Activated gamma-delta T cell (primary cell): ENCODE measurements at places on chromosomes 1 and 21.

DNA sequence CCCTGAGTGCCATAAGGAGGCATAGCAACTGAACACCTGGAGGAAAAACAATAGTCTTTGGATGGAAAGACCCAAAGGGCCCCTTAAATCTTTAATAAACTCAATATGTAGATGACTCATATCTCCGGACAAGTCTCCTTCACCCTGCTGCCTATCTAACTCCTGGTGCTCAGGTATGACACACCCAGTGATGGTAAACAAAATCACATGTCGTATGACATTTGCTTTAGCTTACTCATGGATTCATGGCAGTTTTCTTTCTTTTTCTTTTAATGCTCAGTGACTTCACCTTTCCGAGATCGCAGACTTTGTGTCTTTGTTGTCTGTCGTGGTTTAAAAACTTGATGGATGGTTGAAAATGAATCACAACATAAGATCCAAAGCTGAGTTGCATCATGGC lies 208.5 kb upstream of the PROX1 start:
- DNase-seq, result no peak

DNA sequence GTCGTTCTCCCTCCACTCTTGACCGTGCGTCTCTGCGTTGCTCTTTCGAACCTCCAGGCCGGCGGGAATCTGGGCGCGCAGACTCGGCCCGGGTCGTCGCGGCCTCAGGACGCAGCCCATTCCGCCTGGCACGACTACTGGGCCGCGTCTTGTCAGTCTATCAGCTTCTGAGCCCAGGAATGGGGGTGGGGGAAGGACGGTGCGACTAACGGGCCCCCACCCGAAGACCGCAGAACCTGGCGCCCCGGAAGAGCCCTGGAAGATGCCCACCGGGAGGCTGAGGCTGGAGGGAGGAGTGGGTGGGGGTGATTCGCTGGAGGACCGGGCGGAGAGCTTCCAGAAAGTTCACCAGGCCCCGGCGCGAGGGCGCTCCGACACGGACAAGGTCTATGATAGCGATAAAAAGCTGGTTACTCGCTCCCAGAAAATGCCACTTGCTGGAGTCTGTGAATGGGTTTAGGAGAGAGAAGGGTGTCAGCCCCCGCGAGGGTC lies 1.7 kb upstream of the DMRTA2 start:
- no peak for DNase-seq

DNA sequence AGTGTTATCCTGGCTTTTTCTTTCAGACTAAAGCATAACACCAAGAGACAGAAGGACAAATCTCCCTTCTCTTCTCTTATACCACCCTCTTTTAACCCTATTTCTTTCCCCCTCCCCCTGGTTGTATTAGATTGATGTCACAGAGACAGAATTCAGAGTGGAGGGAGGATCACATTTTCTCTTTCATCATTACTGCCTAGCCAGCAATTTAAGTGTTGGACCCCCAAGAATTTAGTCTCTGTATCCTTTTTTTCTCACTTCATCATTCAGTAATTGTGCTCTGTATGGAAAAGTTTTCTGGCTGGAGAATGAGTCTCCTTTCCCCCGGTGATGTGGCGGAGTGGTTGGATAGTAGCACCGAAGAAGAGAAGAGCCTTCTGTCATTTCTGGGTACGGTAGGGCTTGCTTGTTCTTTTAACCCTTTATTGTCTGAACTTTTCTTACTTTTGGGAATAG lies 124.8 kb downstream of the CLEC20A start:
- DNase-seq, result no peak

- no peak for DNase-seq
These were observed 7.2 kb upstream of the OPTC start for GRCh38 chr1:203486618-203487370.

- no peak for DNase-seq
These were observed 54.7 kb upstream of the GREM2 start for GRCh38 chr1:240666568-240667198.

GRCh38 chr1:109474697-109475096 lies 8.4 kb downstream of the SYPL2 start:
- DNase-seq, result no peak

DNA sequence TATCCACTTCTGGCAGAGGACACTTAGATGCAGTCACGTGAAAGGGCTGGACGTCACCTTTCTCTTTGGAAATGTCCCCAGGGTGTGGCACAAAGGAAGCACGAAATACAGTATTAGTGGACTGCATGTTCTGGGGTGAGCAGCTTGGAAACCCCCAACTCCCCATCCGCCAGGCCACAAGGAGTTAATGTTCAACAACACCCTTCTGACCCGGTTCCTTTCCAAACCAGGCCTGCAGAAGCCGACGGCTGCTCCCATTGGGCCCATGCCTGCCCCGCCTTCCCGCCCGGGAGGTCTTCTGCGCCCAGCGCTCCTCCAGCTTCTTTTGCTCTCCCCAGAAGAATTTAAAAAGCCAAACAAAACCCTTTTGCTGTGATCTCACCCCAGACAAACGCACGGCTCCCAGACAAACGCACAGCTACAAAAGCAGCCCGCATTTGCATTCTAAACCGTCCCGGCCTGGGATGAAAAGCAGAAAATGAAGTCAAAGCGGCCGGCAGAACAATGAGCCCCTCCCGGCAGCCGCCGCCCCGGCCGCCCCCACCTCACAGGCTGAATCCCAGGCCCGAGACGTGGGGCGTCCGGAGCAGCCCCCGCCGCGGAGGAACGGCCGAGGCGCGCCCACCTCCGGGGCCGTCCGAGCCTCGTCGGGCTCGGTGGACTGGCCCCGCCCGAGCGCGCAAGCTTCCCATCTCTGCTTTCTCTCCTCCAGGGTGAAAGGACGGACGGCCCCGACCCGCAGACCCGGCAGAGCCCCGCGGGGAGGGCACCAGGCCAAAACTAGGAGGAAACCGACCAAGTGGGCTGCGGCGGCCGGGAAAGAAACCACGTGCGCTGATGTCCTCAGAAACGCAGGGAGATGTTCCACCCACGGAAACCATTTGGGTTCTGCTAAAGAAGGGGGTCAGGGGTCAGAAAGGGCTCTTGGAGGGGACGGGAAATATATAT lies 101.9 kb downstream of the PLPP3 start:
- DNase-seq, result no peak

- DNase-seq, result no peak
These were observed 1.5 kb upstream of the C2CD4D start for GRCh38 chr1:151841141-151841540.

GRCh38 chr1:150364231-150365003 lies 470 bp downstream of the RPRD2 start:
- DNase-seq, result peak; percentile 71

DNA sequence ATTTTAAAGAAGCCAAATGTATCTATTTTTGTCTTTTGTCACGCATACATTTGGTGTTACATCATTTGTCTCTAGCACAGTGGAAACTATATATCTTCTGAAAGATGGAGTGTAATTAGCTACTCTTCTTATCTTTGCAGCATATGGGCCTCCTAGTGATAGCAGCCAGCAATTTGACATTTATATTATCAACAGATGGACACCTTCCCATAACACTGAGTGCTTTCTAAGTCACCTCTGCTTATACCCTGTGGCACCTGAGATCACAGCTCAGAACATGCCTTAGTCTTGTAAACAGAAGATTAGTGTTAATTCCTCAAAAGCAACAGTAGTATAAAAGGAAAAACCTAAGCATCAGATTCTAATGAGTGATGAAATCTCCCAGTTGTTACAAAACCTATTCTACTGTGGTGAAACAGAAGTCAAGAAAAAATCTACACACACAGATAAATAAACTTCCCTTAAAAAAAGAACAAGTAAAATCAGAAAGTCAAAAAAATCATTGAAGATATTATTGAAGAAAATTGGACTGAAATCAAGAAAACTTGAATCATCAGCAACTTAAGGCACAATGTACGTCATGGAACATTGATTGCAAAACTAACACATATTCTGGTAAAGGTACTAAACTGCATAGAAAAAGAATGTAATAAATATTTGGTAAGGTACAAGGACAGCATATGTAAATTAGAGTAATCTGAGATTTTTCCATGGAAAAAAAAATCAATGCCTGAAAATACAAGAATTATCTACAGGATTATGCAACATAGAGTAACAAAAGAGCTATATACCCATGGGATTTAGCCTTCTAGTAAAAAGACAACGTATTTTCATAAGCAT lies 61.7 kb downstream of the KCNT2 start:
- no peak for DNase-seq

- DNase-seq, result no peak
These were observed 941 bp upstream of the TBCE start for GRCh38 chr1:235366286-235366685.

- DNase-seq, result no peak
These were observed 90.8 kb downstream of the GTF2B start for GRCh38 chr1:88800382-88801051.

DNA sequence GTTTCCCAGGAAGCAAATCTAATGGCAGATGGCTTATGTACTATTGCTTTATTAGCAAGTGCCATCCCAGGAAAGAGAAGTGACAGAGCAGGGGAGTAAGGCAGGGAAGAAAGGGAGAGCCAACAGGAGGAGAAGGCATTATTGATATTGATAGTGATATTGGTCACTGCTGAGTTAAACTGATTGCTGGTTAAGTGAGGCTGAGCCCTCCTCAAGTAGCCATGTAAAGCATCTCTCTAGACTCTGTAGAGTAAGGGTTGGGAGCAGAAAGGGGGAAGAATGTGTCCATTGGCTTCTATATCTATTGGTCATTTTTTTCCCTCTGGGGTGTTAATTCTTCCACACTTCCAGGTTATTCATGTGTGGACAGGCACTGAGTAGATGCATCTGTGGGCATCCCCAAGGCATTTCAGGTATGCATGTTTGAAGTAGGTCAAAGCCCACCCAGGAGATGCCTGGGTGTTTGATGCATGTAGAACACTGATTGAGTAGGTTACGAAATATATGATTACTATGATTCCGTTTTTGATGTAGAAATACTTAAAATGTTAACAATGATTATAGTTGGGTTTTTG lies 290.5 kb upstream of the DPYD start:
- no peak for DNase-seq

- DNase-seq, result no peak
These were observed 10.7 kb downstream of the RRP1 start for GRCh38 chr21:43800124-43800523.

DNA sequence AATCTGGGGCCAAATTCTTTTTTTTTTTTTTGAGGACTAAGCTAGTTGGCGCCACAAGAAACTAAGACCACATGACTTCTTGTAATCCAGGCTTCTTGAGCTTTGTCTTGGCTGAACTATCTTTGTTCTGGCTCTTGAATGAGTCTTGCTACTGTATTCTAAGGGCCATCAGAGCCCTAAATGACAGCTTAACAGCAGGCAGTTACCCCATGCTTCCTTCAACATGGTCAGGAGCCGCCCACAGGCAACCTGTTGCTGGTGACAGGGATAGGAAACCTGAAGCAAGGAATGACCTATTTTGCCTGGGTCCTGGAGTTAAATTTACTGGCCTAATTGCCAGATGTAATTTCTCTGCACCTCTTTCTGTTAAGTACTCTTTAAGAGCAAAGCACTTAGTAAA lies 188.2 kb upstream of the PLXNA2 start:
- DNase-seq, result no peak

DNA sequence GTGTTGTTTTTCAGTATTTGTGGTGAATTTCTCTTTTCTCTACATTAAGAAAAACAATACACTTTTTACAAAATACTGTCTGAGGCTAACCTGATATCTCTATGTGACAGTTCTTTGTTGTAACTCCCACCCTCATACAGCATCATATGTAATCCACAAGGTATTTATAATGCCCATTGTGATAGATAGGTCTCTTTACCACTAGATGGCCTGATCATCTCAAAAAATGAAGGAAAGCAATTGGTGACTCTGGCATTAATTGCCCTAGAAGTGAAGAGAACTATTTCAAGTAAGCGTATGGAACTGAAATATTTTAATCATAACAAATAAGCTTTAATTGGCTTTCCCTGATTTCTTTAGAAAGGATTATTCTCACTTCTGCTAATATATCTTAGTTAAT lies 36.2 kb upstream of the HFM1 start:
- DNase-seq, result no peak

DNA sequence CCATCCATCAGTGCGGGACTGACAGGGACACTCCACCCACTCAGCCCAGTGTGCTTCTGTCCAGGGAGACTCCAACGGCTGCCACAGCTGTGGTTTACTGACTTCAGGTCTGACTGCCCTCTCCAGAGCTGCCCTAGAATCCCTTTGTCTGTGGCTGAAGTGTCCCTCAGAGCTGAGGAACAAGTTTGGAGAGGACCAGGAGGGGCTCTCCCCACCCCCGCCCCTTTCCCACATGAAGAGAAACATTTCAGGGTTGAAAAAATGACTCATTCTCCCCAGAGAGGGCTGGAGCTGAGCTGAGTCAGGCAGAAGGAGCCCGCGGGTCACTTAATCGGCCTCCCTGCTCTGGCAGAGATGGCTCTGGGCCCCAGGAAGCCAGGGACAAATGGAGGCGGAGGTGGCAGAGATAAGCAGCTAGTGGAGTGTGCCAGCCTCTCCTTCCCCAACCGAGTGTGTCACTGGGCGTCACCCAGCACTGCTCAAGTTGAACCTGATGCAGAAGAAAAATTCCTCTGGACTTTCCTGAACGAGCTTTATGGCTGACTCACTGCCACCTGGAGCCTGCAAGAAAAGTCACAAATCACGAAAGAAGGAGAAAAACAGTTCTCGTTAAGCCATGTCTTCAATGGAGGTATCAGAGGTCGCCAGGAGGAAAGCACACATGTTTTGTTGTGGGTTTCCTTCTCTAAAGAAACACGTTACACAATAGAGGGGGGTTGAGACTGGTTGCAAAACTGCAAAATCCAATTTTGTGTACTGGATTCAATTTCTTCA lies 34.3 kb upstream of the ECE1 start:
- DNase-seq, result no peak

- no peak for DNase-seq
These were observed at the start of gene PROX1 for GRCh38 chr1:213987927-213988506. Gene PROX1, plus strand, starts transcription at chr1:213987973. Its CDS starts 8,563 bp downstream, at chr1:213996536.

DNA sequence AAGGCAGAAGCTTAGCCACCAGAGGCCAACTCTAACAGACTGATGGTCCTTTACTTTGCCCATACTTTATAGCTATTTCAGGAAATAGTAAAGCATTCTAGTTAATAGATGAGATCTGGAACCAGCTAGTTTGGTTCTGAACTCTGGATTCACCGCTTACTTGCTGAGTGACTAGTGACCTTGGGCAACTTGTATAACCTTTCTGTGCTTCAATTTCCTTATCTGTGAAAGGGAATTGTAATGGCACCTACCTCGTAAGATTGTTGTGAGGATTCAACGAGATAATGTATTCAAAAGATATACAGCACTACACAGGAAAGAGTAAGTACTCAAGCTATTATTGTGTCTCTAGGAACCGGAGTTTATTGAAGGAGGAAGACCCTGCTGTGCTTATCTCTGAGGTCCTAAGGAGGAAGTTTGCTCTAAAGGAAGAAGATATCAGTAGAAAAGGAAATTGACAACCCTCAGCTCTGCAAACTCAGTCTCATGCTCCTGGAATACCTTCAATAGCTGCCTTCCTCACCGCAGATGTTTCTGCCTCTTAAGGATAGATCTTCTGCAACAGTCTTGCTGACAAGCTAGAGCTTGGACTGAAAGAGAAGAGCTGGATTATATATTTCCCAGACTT lies 11.9 kb downstream of the MTFR1L start:
- DNase-seq, result no peak
